ENCODE measurements at places on chromosomes 2 and 18.

- DNase-seq, result no peak
Observed at GRCh38 chr2:104858006-104858978, 4.4 kb downstream of the POU3F3 start.

DNA sequence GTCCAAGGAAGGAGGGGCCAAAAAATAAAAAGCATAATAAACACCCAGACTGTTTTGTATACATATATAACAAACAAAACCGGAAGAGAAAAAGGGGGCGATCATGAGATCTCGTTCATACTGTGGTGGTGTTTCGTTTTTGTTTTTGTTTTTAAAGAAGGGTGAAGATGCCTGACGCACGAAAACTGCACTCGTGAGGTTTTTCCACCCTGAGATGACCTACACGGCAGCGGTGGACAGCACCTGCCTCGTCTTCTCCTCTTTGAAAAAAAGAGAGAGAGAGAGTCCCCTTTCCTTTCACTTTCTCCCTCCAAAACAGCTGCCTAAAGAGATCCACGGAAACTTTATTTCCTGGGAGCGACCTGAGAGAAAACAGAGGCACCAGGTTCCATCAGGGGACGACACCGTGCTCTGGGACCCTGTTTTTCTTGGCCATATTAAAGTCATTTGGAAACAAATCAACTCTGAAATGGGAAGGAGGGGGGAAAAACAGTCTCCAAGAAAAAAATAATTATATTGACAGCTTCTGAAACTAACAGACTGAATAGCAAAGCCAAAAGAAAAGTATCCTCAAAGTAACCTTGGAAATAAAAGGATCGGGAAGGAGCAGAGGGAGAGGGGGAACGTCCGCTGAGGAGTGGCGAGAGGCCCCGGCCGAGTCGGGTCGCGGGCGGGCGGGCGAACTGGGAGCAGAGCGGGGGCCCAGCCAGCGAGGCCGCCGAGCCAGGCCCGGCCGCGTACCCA lies 3.5 kb downstream of the POU3F3 start:
- no peak for DNase-seq

- DNase-seq, result no peak
Observed at GRCh38 chr2:223856021-223856420, 18.6 kb upstream of the AP1S3 start.

DNA sequence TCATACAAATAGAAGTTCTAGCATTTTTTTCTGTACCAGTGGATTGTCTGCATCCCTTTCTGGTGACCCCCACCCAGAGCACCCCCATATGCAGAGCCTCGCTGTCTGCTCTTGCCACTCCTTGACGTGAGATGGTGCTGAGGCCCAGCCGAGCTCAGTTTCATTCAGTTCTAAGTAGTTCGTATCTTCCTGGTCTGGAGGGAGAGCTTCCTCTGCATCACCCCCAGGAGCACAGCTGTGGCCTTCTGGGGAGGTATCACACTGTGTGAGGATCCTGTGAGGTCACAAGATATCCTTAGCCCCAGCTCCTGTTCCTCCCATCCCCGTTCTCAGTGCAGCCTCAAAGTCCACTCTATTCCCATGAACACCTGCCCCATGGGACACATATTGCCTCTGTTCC lies 132.7 kb downstream of the PTGR3 start:
- DNase-seq, result no peak

DNA sequence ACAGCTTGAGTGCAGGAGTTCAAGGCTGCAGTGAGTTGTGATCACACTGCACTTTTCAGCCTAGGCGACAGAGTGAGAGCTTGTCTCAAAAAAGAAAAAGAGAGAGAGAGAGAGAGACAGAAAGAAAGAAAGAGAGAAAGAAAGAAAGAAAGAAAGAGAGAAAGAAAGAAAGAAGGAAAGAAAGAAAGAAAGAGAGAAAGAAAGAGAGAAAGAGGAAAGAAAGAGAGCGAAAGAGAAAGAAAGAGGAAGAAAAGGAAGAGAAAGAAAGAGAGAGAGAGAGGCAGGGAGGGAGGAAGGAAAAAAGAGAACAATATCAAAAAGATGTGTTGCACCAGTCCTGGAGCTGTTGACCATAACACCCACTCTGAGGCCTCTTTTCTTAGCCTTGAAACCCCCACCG lies 89.8 kb upstream of the MBOAT2 start:
- DNase-seq, result no peak

GRCh38 chr2:69196327-69197117 lies 183.5 kb downstream of the ANTXR1 start:
- no peak for DNase-seq

- no peak for DNase-seq
Observed at GRCh38 chr2:127074358-127074757, 32.6 kb downstream of the BIN1 start.

- DNase-seq, result no peak
Observed at GRCh38 chr2:185895828-185896693, 157.5 kb downstream of the FSIP2 start.

DNA sequence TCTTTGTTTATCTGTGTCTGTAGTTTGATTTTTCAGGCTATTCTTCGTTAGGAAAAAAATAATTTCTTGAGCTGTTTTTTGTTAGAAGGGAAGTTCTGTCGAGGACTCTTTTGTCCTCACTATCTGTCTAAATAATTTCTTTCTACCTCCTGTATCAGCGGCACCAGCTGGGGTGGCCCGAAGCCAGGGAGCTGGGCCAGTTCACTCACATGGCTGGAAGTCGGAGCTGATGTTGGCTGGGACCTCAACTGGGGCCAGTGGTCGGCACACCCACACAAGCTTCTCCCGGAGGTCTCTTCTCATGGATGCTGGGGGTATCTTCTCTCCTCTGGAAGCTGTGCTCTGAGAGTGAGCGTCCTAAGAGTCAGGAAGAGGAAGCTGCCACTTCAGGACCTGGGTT lies 8.0 kb upstream of the PDIA6 start:
- no peak for DNase-seq

- DNase-seq, result no peak
Observed at GRCh38 chr2:29530281-29530680, 391.1 kb downstream of the ALK start.

GRCh38 chr2:201261906-201262305 lies 1.6 kb downstream of the CASP8 start:
- DNase-seq, result no peak

DNA sequence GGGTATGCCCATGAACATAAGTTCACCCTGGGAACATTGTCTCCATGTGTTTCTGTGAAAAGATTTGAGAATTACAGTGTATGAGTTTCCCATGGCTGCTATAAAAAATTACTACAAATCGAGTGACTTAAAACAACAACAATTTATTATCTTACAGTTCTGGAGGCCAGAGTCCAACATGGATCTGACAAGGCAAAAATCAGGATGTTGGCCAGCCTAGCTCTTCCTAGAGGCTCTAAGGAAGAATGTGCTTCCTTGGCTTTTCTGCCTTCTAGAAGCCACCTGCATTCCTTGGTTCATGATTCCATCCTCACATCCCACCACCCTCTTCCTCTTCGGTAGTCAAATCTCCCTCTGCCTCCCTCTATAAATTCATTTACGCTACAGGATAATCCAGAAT lies 38.6 kb downstream of the FAM124B start:
- no peak for DNase-seq

- DNase-seq, result no peak
Observed at GRCh38 chr18:10252952-10253705, 201.3 kb upstream of the APCDD1 start.

GRCh38 chr18:31686986-31687928 lies 2.9 kb upstream of the B4GALT6 start:
- no peak for DNase-seq

DNA sequence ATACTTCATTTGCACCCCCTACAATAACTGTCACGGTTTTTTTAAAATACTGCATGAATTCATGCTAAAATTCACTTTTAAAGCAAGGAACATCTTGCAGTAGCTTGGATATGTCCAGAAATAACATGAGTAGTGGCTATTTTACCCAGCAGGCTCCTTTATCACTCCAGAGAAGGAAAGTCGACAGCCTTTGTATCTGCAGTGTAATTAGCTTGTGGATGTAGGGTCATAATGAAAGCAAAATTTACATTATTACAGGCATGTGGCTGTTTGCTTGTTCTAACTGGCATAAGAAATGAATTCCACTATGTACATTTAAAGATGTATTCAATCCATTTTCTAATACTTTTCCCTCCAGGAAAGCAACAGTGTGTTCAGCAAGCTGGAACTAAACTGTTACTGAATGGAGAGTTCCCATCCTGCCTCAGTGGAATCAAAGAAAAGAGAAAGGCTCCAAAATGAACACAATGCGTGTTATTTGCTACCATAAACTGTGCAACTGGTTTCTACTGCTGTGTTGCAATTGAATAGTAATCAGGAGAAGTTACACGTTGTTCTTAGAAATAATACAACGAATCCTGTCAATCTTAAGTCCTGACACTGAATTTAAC lies 321.2 kb upstream of the VRK2 start:
- DNase-seq, result no peak

- DNase-seq, result no peak
Observed at GRCh38 chr18:53701697-53702096, 522.8 kb downstream of the MBD2 start.

GRCh38 chr2:225920621-225921220 lies 521.2 kb downstream of the NYAP2 start:
- DNase-seq, result no peak
